Foreskin keratinocyte (primary cell): ENCODE measurements at places on chromosomes 3 and 15. TPM values are rescaled to one million over a fixed set of nuclear protein-coding genes. Genes with fewer than 3 reads are reported as not detected.

Gene CPNE9
- not detected in 2 replicates for polyA plus RNA-seq

Gene RBP2
- not detected in 2 replicates for polyA plus RNA-seq

Gene DZIP1L
- polyA plus RNA-seq, result 1.7 and 2.0 TPM in 2 replicates

Gene TEX55
- polyA plus RNA-seq, result not detected in 2 replicates

Gene PTX3
- polyA plus RNA-seq, result 0.06 and 0.40 TPM in 2 replicates

DNA sequence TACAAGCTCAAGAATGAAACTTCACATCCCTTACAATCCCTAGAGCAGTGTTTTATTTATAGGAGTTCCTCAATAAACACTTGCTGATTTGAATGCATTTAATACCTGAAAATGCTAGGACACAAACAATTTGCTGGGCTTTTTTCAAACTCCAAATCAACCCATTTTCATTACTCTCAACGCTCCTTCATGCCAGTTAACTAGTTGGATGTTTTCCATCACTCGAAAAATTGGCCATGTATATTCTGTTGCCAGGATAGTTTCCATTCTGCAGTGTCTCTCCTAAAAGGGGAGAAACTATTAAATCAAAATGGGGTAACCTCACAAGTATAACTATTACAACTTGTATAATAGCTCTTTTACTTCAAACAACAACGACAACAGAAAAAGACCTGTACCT lies 1.2 kb downstream of the GBE1 start:
- DNase-seq, result no peak

- DNase-seq, result no peak
These were observed 302.6 kb downstream of the CHL1 start for GRCh38 chr3:499001-499761.

DNA sequence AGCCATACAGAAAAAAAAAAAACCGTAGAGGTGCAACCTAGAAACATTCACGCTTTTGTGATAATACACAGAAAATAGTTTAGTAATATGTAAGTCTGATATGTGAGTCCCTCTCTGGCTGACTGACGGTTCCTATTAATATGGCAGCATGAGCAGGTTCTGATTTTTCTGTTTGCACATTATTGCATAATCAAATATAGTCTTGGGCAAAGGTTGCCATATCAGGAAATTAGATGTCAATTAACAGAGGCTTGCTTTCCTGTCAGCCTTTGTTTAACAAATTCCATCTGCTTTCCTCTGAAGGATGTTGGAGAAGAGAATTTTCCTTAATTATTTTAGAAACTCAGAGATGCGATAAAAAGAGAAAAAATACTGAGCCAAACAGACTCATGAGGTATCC lies 14.8 kb downstream of the GABRB3 start:
- no peak for DNase-seq

DNA sequence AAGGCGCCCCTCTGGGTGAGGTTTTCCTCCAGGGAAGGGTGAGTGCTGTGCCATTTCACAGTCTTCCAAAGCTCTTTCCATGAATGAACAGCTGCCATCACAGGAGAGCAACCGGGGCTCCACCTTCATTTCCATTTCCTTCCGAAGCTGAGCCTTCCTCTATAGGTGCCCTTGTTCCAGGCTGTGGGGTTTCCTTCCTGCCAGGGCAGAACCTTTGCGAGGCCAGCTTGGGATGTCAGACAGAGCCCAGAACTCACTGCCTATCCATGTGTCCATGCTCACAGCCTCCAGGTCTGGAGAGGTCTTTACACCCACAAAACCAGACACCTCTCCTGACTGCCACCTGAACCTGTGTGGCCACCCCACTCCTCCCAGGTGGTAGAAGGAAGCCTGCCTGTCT lies 49.2 kb downstream of the SLCO2A1 start:
- DNase-seq, result no peak

DNA sequence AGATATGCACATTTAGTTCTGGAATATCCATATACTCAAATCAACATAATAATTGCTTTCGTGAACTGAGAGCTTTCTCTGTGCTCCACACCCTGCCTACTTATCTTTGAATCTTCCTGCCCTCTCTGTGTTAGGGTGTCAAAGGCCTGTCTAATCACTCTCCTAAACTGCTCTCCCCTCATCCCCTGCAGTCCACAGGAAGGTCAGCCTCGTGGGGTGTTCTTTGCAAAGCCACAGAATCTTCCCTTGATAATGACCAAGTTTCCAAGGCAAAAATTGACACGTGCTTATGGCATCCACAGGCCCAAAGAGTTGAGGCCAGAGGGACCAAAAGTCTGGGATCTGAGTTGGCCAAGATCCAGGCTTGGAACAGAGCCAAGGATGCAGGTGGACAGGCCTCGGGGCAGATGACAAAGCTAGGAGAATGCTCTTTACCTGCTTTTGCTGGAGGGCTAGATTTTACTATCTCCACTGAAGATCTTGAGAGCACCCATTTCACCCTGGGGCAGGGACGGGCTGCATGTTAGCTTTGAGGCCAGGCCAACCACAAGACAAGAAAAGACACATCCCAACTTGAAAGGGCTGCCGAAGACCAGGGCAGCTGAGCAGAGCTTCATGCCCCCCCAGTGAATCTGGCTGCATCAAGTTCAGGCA lies 20.4 kb downstream of the BHLHE40 start:
- peak; percentile 89 for DNase-seq

- DNase-seq, result no peak
These were observed 33.8 kb upstream of the EPHB1 start for GRCh38 chr3:134761213-134761612.

- DNase-seq, result no peak
These were observed 506.9 kb upstream of the NECTIN3 start for GRCh38 chr3:110564674-110565073.

GRCh38 chr15:36221992-36222391 lies 357.4 kb upstream of the CDIN1 start:
- no peak for DNase-seq

DNA sequence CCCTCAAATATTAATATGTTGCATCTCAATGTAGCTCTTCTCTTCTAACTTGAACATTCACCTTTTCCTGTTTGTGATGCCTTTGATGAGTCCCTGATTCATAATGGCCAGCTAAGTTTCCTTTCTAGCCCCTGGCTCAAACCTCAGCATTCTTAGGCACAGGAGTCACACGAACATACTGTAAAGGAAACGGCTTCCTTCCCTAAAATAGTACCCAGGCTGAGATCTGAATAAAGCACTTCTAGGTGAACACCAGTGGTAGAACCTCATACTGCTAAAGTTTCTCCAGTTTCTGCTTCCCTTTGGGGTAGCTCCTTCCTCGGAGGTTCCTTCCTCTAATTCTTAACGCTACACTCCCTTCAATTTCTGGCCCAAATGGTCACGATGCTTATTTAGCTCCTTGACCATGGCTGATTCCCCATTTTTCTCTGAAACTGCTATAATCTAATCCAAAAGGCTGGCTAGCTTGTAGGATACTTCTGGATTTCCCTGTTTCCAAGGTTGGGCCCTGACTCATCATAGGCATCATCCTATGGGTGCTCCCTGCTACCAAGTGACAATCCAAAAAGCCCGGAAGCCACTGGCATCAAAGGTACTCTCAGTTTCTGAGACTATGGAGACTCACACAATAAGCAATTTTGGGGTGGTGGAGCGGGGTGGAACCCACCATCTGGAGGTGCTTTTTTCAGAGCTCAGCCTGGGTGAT lies 2.4 kb downstream of the ANAPC13 start:
- peak; percentile 72 for DNase-seq
